ENCODE measurements at places on chromosomes 11 and 22.

DNA sequence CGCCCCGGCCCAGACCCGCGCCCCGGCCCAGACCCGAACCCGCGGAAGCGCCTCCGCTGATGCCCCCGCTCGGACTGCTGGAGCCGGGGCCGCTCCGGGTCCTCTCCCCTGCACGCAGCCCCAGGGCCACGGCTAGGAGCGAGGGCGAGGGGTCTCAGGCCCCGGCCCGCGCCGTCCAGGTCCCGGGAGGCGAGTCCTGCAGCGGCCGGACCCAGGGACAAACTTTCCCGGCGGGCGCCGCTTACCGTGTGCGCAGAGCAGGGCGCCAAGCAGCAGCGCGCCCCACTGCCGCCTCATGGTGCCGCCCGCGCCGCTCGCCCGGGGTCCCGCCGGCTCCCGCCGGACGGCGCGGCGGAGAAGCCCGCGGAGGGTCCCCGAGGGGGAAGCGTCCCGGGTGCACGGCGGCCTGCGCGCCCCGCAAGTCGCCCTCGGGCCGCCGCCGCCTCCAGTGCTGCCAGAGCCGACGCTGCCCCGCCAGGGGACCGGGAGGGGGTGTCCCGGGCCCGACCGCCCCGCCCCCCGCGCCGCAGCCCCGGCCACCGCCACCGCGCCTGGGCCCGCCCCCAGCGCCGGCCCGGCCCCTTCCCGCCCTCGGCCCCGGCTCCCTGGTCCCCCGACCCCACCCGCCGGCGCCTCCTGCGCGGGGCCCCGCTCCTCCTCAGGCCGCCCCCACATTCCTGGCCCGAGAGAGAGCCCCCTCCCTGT is at the start of gene LRP4:
Gene LRP4, minus strand, starts transcription at position 468 of the 705 bp plus-strand sequence. Its CDS starts 171 bp downstream, at position 297.
- peak; percentile 70 for DNase-seq

DNA sequence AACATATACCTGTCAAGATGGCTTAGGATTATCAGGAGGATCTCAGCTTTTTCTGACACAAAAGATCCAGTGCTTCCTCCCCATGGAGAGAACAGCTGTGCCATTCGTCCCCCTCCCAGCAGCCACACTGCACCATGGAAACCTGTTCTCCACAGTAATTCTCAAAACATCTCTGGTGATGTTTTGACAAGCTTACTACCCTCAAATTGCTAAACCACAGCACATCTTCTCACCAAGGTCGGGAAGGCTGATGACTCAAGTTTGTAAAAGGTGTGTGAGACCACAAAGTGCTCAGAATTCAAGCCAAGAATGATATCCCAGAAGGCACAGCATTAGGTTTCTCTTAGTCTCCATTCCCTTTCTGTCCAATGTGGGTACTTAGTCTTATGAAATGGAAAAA is 3.9 kb upstream of the RAB38 start:
- DNase-seq = no peak

DNA sequence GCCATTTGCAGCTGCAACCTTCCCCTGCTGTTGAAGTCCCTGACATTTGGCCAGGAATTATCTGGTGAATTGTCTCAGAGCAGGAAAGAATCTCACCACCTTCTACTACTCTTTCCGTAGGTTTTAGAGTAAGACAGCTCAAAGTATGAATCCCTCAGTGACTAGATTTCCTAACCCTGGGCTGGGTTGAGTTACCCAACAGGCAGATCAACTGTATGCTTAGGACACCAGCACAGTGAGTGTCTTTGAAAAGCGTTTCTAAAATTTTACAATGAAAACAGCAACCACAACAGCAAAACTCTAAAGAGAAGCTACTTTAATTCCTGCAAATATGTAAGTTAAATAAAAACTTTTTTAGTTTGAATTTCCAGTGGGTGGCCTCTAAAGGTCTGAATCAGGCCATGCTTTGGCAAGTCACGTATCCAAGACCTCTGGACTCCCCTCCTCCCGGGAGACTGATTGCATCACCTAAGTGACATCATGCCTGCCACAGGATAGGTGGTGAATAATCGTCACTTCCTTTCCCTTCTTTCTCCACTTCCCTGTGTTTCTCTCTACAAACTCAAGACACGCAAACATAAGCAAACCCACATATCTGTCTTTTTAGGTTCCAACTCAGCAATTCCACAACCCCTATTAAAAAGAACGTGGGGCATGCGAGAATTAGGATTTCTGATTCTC is 7.8 kb downstream of the OR8B12 start:
- DNase-seq = no peak

DNA sequence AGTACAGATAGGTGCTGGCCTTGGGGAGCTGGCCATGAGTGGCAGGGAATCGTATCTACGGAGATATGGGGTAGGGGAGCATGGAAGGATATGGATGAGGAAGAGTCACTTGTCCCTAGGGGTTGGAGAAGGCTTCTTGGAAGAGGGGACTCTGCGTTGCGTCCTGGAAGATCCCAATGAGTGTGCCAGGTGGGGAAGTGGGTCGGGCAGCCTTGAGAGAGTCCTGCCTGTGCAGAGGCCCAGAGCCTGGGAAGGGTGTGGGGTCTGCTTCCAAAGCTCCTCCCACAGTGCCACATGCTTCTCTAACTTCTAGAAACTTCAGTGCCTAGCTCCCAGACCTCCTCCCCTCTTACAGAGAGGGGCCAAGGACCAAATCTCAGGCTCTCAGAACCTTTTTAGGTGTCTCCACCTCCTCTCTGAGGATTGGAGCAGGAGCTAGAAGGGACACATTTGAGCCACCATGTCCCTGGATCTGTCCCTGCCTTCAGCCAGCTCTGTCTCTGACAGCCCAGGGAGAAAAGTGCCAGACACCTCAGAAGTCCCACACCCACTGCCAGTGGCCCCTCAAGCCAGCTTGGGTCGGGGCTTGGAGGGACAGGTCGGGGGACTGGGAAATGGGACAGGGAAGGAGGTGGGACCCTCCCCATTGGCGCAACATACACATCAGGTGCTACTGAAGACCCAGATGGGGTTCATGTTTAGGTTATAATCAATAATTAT is 11.0 kb downstream of the RHBDD3 start:
- DNase-seq = no peak

DNA sequence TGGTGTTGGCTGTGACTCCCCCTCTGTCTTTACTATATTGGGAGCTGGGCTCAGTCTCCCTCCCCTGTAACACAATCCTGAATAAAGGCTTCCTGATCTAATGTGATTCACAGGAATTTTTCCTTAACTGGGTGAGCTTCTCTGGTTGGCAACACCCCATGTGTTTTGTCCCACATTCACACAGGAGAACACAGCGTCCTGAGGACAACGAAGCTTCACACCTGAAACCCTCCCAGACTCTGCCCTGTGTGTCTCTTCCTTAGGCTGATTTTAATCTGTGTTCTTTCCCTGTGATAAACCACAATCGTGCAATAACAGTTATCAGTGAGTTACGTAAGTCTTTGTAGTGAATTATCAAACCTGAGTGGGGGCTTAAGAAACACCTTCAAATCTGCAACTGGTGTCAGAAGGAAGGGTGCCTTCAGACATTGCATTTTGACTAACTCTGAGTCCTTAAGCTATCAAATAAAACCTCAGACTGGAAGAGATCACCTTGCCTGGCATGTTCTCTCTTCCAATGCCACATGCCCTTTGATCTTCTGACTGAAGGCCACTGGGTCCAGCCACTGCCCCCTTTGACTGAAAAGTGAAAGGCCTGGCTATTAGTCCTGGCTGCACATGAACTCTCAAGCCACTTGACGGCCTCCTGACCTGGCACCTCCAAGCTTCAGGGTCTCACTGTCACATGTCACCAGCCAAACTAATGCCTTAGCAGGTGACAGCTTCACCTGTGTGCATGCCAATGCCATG is 17.3 kb downstream of the APOL3 start:
- no peak for DNase-seq

DNA sequence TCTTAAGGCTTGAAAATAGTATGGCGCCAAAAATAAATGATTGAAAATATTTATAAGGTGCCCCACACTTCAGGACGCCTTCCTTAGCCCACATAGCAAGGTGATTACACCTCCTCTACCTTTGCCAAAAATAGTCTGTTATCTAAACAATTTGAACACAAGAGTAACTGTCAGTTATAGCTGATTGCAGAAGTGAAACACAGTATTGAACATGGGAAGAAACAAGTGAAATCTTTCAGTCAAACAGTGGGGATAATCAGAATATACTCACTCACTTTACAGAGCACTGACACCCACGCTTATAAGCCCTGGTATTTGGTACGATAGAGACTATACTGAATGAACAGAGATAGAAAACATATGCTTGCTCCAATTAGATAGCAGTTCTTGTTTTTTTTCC is 203.1 kb downstream of the RAB38 start:
- DNase-seq = no peak

DNA sequence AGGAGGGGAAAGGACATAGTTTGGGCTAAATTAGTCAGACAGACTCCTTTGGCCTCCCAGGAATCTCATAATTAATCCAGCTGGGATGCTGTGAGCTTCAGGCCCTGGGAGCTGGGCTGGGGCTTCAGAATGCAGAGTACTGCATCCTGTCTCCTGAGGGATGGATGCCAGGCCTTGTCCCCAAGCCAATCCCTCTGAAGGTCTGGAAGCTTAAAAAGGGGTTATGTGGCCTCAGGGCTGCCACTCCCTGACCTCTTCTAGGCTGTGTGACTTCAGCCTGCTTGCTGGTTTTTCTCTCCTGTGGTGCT is 6.9 kb upstream of the LRRC32 start:
- no peak for DNase-seq

- no peak for DNase-seq
Measured at GRCh38 chr22:47328550-47329243, 566.2 kb downstream of the TBC1D22A start.
